Natural killer cell treated with Interleukin-12 subunit alpha and Interleukin-12 subunit beta and Interleukin-15 and Interleukin-18, amount 100 ng/mL, for 72 hours (primary cell): ENCODE measurements at places on chromosomes 6 and 20. TPM values are rescaled to one million over a fixed set of nuclear protein-coding genes. Genes with fewer than 3 reads are reported as not detected.

HMGCLL1 gene
- not detected for total RNA-seq

BANF2 gene
- not detected for total RNA-seq

ADGRF4 gene
- not detected for total RNA-seq

RSPH9 gene
- total RNA-seq, result not detected

OPN5 gene
- total RNA-seq, result not detected

MCM9 gene
- total RNA-seq, result 24.2 TPM

ERVFRD-1 gene
- total RNA-seq, result not detected

FUT9 gene
- not detected for total RNA-seq

NRSN1 gene
- total RNA-seq, result not detected

FAM162B gene
- not detected for total RNA-seq

HLA-E gene
- total RNA-seq, result 567 TPM

COL9A3 gene
- not detected for total RNA-seq

TCF21 gene
- not detected for total RNA-seq

POPDC3 gene
- not detected for total RNA-seq

PABPC1L gene
- total RNA-seq, result 58.2 TPM

SLC52A3 gene
- total RNA-seq, result not detected

GSTA3 gene
- total RNA-seq, result not detected

THBD gene
- total RNA-seq, result 0.33 TPM

LGSN gene
- not detected for total RNA-seq

CDYL gene
- total RNA-seq, result 58.7 TPM

RAET1L gene
- not detected for total RNA-seq

TRERF1 gene
- total RNA-seq, result 33.2 TPM

FLOT1 gene
- total RNA-seq, result 219 TPM

PPP1R16B gene
- 119 TPM for total RNA-seq

OSBPL2 gene
- 47.7 TPM for total RNA-seq

KCTD20 gene
- total RNA-seq, result 62.4 TPM

HLA-DOA gene
- 0.86 TPM for total RNA-seq

GCNT2 gene
- total RNA-seq, result 2.4 TPM

GPLD1 gene
- total RNA-seq, result 0.81 TPM

CSNK2B gene
- total RNA-seq, result 205 TPM

KCNG1 gene
- total RNA-seq, result not detected

MICB gene
- total RNA-seq, result 37.4 TPM

BACH2 gene
- total RNA-seq, result 5.8 TPM

C20orf96 gene
- 6.2 TPM for total RNA-seq

LZTS3 gene
- total RNA-seq, result 0.62 TPM

FERMT1 gene
- total RNA-seq, result not detected

COL21A1 gene
- not detected for total RNA-seq

SCRT2 gene
- not detected for total RNA-seq

PI16 gene
- total RNA-seq, result not detected

SOX18 gene
- not detected for total RNA-seq

NR2E1 gene
- not detected for total RNA-seq

PRL gene
- total RNA-seq, result not detected

RIPOR2 gene
- 88.4 TPM for total RNA-seq

FILIP1 gene
- not detected for total RNA-seq

TP53TG5 gene
- not detected for total RNA-seq

FAM184A gene
- total RNA-seq, result 2.1 TPM

LEMD2 gene
- 67.6 TPM for total RNA-seq

SLC35D3 gene
- total RNA-seq, result not detected

VSX1 gene
- total RNA-seq, result not detected

NKAIN4 gene
- not detected for total RNA-seq

GLP1R gene
- total RNA-seq, result not detected

SLC12A5 gene
- total RNA-seq, result not detected

OXT gene
- total RNA-seq, result not detected

GABBR1 gene
- total RNA-seq, result 3.0 TPM
